M059J (cell line): ENCODE measurements at places on chromosomes 12 and 14. TPM values are rescaled to one million over a fixed set of nuclear protein-coding genes. Genes with fewer than 3 reads are reported as not detected.

- no peak for DNase-seq
These were observed 30.8 kb downstream of the BBOF1 start for GRCh38 chr14:74049876-74050495.

DNA sequence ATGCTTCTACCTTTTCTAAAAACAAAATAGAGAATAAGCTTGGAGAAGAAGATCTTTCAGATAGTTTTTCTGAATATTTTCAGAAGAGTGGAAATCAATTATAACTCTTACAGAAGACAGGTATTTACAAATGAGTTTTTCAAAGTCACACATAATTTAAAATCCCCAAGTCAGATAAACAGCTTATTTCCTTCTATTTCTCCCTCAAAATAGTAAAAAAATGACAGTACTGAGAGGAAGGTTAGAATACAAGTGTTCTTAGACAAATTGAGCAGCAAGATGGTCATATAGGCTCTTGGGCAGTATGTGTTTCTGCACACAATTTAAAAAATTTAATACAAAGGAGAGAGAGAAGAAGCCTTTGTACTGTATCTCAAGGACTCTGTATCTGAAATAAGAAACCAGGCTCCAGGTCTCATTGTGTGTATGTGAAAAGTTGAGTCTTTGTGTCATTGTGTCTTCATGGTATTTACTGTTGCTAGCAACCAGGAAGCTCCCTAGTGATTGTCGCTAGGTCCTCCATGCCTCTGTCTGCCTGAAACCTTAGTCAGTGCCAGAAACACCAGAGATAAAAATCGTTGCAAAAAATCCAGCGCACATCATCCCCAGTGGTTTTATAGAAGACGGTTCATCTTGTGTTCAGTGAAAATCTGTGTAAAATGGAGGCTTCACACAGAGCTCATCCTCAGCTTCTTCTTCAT is 12.9 kb upstream of the TUBA1A start:
- peak; percentile 93 for DNase-seq

DNA sequence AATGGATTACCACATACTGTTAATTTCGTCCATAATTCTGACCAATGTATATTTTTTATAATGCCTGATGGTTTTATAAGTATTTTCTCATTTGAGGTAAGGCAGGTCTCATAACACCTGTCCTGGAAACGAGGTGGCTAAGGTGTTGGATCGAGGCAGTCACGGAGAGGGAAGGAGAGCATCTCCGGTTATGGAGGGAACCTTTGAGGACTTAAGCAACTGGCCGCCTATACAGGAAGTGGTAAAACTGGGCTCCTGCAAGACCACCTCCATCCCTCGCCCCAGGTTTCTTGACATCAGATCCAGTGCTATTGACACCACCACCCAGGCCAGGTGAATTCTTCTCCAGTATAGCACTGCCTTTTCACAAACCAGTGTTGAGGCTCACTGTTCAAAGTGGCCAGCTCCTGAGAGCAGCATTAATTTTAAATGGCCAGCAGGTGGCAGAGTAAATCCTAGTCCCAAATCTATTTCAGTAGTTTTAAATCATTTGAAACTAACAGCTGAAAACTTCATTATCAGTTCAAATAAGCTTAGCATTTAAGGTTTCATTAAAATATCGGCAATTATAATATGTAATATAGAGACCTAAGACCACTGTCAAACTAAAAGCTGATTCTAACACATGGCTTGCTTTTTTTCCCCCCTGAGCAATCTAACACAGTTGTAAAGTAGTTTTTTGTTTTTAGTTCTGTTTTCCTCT is 100.8 kb downstream of the PPM1A start:
- peak; percentile 49 for DNase-seq

Gene MYF6
- not detected in 2 replicates for total RNA-seq
